ENCODE measurements at places on chromosomes 16 and 17.

- no peak for DNase-seq
Observed at GRCh38 chr16:72896485-72897118, 151.3 kb downstream of the ZFHX3 start.

GRCh38 chr17:64749306-64749705 lies 87.2 kb upstream of the SMURF2 start:
- DNase-seq: no peak

DNA sequence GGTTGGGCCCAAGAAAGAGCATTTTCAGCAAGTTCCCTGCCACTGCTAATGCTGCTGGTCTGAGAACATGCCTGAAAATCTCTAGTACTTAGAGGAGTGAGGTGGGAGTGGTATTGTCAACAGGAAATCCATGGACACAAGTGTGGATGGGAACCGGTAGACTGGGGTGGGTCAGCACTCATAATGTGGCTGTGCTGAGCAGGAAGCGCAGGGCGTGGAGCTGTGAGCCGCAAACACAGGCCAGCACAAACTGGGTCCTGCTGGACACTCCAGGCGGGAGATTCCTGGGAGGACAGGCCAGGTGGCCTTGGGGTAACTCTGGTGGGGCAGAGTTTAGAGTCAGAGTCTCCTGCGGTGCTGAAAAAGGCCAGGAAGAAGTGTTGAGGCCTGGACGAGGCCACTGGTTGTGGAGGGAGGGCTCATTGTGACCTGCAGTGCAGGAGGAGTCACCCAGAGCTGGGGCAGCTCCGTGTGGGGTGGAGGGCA lies 62.6 kb downstream of the BANP start:
- DNase-seq: no peak

DNA sequence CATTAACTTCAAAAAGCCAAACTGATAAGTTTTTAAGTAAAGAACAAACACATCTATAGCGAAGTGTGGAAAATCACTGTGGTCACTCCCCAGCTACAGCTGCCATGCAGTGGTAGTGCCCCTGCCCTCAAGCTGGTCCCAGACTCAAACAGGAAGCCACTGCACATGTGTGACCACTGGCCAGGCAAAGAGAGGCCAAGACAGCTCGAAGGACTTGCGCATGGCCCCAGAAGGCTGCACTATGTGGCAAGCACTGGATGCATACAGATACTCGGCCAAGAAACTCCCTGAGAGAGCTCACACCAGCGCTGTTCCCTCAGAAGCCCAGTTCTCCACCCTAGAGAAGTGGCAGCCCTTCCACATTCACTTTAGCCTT lies 82.4 kb downstream of the ANKRD11 start:
- DNase-seq: peak; percentile 33

DNA sequence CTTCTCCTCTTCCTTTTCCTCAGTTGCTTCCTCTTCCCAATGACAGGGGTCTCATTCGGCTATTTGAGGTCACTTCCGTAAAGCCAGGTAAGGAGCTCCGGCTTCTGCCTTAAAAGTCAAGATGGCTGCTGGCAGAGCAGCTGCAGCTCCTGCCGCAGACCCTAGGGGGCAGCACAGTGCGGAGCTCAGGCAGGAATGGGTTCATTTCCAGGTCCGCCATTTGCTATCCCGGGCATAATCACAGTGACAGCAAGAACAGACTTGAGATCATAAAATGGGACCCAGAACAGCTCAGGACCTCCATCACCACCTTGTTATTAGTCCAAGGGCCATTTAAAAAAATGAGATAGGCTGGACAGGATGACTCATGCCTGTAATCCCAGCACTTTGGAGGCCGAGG lies 199.5 kb downstream of the ZNF18 start:
- no peak for DNase-seq

DNA sequence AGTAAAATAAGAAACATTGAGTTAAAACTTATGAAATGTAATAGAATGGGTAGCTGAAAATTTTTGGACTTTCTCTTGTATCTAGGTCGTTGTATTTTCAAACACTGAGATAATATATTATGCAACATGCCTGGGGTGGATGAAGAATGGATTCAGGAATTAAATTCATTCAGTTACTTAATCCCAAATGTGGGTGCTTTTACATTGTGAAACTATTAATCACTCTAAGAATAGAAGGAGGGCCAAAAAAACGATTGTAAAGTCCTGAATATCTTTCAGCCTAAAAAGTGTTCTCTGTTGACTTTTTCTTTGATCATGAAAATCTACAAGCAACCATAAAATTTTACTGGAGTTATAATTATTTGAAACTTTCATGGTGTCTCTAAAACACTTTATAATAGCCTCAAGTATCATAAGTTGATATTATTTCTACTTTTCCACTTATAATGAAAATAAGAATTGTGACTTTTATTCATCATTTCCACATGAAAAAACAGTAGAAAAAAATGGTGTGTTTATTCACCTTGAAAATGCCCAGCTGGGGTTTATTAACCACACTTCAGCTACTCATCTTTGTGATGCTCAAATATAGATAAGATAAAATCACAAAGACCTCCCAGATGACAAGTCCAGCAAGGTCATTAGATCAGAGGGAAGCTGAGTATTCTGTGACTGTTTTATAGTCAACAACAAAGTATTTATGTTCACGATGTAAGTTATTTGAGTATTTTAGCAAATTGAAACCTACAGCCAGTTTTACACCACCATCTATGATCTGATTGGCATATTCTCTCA lies 619.9 kb upstream of the SOX9 start:
- DNase-seq: peak; percentile 10

GRCh38 chr16:17223576-17223975 lies 247.2 kb downstream of the XYLT1 start:
- no peak for DNase-seq
